Mucosa of descending colon (tissue), 3 donors: ENCODE measurements at places on chromosomes 11 and 22.

- no peak for DNase-seq
These were observed 72.6 kb upstream of the GDPD4 start for GRCh38 chr11:77374108-77374507.

DNA sequence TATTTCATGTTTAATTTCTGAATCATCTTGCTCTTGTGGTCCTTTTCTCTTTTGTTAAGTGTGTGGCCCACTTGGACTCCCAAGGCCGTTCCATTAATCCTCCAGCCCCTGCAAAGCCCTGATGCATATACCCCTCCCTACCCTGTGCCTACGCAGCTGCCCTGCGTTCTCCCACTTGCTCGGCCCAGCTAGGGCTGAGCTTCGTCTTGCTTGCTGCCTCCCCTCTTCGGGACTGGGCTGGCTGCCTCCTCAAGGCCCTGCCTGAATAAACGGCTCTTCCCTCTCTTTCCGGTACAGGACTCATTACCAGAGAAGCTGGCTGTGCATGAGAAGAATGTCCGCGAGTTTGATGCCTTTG lies 28.5 kb downstream of the ARHGAP1 start:
- no peak for DNase-seq

DNA sequence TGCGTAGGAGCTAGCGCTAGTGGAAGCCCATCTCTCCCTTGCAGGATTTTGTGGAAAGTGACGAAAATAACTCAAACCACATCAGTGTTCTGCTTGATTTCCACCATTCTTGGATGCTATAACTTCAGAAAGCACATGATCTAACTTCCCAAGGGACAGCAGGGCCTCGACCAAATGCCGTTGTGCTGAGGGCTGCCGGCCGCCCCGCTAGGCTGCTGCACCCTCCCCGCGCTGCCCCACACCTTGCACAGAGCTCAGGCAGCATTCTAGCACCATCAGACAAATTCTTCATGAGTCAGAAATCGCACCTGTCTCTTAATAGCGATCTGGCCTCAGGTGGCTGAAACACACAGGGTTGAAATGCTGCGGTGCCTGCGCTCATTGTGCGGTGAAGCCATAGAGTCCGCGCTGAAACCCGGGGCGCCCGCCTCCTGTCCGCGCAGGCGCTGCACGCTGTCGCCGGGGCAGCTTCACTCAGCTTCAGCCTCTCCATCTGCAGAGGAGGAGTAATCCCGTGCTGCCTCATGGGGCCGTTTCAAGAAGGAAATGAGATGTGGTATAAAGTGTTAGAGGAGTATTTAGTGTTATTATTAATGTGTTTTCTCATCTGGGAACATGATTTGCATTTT lies 59.2 kb upstream of the B3GAT1 start:
- DNase-seq: no peak

- DNase-seq: peak; percentile 90
These were observed 27.7 kb downstream of the CACNA1I start for GRCh38 chr22:39598017-39598965.

DNA sequence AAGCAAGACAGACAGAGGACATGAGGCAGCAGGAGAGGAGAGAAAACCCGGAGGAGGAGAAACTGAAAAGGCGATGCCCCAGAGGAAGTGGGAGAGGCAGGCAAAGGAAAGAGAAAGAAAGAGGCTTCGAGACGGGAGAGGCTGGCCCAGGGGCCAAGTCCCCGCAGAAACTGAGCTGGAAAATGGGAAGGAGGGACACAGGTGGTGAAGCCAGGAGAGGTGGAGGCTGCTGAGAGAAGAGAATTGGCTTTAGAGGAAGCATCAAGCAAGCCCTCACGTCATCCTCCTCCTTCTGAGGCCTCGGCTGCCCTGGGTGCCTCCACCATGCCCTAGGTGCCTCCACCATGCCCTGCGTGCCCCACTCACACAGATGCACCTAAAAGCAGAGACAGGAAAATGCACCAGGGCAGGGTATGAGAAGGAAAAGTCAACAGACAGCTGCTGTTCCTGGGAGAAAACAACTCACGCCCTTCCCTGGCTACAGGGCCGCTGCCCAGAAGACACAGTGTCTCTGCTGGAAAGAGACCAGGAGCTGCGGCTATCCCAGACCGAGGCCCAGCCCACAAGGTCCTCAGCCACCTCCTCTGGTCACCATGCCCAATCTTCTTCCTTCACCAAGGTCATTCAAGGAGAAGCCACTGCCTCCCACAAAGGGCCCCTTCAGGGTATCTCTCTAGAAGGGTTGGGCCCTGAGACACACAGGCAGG lies 14.3 kb downstream of the FXYD6 start:
- DNase-seq: no peak
